Stimulated activated CD4-positive, alpha-beta T cell treated with anti-CD3 and anti-CD28 coated beads, Interleukin-15, amount 100 ng/mL, for 1 hour (primary cell): ENCODE measurements at places on chromosomes 2 and 18.

GRCh38 chr2:159133797-159134196 lies 152.7 kb downstream of the WDSUB1 start:
- DNase-seq = no peak

DNA sequence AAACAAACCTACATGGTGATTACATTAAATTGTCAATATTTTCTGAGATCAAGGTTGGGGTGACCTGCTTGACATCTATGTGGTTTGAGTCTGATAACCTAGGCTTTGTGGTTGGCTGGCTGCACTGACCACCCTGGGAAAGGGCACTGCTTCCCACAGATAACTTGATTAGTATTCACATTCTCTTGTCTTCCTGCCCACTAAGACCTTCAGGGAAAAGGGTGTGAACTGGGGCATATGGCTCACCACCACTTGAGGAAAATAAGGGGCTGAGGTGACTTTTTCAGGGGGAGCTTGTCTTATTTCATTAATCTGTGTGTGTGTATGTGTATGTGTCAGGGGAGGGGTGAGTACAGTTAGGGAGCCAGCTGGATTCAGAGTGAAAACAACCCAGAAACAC lies 1.5 kb downstream of the SMYD1 start:
- DNase-seq = no peak

DNA sequence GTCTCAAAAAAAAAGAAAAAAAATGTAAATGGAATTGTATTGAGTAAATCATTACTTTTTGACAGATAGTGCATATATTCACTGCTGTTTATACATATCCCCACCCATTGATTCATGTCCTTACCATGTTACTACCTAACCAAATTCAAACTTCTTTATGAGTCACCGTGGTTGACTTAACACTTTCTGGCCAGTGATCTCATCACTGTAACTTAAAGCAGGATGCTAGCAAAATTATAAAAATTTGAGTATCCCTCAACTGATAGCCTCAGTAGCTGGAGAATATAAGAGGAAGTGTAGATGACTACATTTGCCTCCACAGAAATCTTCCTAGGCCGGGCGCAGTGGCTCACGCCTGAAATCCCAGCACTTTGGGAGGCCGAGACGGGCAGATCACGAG lies 13.4 kb downstream of the CNOT9 start:
- DNase-seq = no peak

DNA sequence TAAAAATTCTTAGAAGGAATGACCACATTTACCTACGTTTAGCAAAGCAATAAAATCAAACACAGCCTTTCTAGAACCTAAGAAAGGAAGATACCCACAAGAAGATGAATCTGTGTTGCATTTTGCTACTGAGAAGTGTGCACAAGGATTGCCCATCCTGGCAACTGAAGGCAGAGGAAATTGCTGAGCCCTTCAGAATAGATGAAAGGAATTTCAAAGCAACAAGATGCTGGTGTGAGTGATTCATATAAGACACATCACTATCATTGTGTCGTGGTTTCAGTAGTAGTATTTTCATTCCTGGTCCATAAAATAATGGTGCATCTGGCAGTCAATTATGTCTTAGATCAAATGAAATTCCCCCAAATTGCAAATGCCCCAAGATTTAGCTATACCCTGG lies 48.4 kb upstream of the ANKRD44 start:
- DNase-seq = no peak

GRCh38 chr2:11617984-11618707 lies 51.8 kb downstream of the NTSR2 start:
- DNase-seq = no peak

DNA sequence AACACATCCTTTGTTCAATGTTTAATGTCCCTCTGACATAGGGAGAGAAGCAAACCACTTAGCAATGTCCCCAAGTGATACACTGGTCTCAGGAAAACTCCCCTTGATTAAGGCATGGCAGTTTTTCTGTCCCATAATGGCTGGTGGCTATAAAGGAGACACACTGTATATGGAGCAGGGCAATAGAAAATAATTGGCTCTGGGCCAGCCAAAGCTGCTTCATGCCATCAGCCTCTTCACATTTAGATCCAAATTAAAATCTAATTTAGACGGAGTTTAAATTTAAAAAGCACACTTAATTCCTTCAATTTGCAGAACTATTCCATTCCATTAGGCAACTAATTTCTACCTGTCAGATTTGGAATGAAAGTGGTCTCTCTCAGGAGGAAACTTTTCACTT lies 638.1 kb downstream of the DSC3 start:
- no peak for DNase-seq

GRCh38 chr2:233422050-233422639 lies 67.9 kb downstream of the DGKD start:
- DNase-seq = no peak

GRCh38 chr2:28377984-28378678 lies 14.5 kb upstream of the FOSL2 start:
- DNase-seq = no peak

GRCh38 chr18:10851824-10852319 lies 297.5 kb downstream of the PIEZO2 start:
- DNase-seq = no peak

DNA sequence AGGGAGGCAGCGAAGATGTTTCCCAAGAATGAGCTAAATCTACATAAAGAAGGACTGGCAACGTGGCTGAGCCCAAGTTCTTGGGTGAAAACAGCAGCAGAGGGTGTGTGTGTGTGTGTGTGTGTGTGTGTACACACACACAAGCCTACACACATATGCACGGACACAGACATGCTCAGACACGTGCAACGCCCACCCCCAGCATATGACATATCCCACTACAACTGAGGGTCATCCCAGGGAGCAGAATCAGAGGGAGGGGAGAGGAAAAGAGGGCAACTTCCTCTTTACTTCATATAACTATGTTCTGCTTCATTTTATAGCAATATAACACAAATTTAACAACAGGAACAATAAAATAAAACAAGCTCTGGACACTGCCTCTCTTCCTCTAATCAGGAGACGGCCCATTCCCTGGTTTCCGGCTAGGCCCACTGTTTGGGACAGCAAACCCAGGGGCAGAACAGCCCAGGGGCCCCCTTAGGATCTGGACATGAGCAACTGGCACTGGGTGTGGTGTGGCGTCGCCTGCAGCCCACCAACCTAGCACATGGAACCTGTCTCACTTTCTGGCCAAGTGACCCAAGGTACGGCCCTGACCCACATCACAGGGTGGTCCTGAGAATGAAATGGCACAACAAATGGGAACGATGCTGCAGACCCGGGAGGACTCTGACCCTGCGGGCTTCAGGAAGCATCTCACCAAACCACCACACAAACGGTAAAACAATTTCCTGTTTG lies 25.0 kb downstream of the FAM178B start:
- DNase-seq = no peak

- DNase-seq = no peak
Observed at GRCh38 chr2:25410370-25410769, 68.6 kb upstream of the DNMT3A start.

DNA sequence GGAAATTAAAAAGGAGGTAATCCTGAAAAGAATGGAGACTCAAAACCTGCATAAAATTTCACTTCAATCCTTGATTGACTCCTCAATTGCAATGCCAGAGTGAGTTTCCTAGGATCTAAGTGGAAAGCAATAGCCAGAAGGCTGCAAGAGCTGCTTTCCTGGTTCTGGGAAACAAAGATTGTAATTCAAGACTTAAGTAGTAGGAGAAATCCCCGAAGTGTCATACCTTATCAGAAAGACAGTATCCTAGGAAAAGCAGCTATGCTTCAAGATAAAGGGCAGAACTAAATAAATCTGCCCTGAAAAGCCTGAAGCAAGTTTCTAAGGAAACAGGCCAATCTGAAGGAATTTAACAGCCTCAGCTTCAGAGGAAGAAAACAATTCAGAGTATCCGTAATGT lies 390.2 kb downstream of the DSC3 start:
- DNase-seq = no peak

GRCh38 chr2:189199797-189200196 lies 20.2 kb upstream of the COL5A2 start:
- DNase-seq = no peak

DNA sequence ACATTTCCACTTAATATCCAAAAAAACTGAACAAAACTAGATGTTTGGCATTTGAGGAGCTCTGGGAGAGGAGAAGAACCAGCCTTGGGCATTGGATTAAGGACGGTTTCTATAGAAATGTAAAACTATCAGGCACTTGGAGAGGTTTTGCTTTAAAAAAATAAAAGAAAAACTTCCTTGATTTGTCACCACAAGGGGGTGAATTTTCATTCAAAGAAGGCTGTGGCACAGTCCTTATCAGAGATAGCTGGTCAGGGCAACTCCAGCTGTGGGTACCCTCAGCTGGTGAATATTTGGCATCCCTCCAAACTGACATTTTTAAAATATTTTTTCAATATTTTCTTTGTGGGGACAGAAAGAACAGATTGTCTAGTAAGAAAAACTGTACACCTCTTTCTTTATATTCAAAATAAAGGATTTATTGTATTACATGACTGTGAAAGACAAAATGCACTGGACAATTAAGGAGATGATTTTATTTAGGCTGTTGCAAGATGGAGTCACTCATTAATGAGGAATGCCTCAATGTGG lies 46.1 kb upstream of the TBC1D8 start:
- no peak for DNase-seq

DNA sequence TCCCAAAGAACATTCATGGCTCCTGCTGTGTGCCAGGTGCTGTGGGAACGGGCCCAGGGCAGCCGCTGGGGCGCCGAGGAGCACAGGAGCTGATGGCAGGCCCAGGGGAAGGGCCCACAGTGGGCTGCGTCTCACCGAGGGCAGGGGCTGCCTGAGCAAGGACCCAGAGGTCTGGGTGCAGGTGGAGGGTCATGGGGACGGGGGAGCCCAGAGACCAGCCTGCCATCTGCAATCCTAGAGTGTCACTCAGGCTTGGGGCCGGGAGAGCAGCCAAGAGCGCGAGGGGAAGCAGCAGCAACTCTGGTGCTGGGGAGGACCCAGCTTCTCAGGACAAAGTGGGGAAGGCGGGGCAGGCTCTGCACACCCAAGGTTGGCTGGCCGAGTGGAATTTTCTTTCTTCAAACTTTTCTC lies 207.4 kb downstream of the HDAC4 start:
- no peak for DNase-seq

DNA sequence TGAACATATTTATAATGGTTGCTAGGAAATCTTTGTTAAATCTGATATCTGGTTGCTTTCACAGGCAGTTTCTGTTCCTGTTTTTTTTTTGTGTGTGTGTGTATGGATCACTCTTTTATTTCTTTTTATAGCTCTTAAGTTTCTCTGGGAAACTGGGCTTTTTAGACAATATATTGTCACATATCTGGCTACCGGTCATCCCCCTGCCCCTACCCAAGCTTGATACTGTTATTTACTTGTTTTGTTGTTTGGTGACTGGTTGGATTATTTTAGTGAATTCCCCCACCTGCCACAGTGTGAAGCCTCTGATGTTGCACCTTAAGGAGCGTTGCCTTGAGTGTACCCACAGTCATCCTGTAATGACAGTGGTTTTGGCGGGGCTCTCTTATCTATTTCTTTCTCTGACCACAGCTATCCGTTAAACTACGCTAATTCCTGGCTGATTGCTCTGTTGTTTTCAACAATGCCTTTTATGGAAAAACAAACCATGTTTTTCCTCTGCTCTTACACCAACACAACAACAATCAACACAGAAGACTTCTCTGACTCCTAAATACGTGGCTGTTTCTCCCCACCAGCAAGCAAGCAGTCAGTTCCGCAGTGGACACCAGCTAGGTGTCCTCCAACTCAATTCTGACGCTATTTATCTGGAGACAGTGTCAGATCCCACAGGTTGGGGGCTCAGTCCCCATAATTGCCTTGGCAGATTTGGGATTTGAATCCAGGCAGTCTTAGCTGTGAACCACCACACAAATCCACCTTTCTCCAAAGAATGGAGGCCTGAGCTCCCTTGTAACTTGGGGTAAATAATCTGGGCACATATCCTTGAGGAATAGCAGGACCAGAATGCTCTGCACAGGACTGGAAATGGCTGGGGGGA lies 10.9 kb downstream of the GNLY start:
- no peak for DNase-seq

DNA sequence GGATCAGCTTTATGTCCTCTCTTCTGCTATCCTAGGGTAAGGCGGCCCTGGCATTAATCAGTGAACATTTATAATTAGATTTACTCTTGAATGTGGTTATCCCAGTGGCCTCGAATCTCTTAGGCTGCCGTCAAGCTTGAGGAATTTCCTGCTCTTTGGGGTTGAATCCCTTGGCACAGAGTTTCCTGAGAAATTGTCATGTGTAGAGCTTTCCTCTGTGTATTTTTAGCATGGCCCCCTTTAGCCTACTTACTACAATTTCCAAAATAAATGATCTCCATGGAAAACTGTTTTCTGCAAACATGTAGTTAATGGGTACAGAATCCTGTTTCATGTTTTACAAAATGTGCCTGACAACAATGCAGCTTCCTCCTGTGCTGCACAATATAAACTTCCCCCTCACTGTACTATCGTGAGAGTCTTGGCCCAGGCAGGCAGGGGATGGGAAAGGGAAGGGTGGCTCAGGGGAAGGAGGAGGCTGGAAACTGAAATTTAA lies 18.1 kb downstream of the NCAPH start:
- no peak for DNase-seq

- DNase-seq = no peak
Observed at GRCh38 chr2:174985614-174986013, 19.6 kb downstream of the CHN1 start.

GRCh38 chr2:109379507-109379906 lies 234.3 kb downstream of the SEPTIN10 start:
- DNase-seq = no peak

DNA sequence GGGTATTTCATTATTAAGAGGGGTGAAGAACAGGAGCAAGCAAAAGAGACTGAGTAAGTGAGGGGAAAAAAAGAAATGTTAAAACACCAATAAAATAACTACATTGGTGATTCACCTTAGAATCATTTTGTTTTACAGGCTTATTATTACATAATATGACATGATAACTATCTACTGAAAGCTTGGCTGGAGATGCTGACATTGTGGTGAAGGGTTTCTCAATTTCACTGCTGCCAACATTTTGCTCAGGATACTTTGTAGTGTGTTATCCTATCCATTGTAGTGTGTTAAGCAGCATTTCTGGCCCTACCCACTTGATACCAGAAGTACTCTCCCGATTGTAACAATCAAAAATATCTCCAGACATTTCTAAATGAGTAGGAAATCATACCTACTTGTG lies 1564.6 kb upstream of the NXPH2 start:
- DNase-seq = no peak

GRCh38 chr2:142741764-142742269 lies 135.6 kb upstream of the KYNU start:
- no peak for DNase-seq

- DNase-seq = no peak
Observed at GRCh38 chr18:37564711-37565100, 892 bp downstream of the CELF4 start.

GRCh38 chr2:37919631-37920032 lies 5.5 kb upstream of the RMDN2 start:
- no peak for DNase-seq

DNA sequence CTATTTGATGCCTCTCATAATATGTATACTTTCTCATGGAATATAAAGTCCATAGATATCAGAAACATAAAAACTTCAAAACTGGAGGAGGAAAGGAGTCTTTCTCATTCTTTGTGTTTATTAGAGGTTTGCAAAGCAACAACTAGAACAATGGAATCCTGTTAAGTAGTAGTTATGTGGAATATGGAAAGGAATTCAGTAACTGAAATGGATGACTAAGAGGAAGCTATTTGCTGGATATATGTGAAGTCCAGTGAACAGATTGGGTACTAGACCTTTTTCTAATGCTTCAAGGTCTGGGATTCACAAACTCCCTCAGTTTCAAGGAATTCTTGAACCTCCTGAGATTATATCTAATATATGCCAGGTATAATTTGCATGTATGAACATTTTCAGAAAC lies 353.6 kb upstream of the FANCL start:
- DNase-seq = no peak

- no peak for DNase-seq
Observed at GRCh38 chr2:42846932-42847595, 54.7 kb upstream of the HAAO start.
